ENCODE measurements at places on chromosomes 6 and 20.

- no peak for DNase-seq
These were observed 3.1 kb downstream of the RAMACL start for GRCh38 chr6:166583230-166583965.

DNA sequence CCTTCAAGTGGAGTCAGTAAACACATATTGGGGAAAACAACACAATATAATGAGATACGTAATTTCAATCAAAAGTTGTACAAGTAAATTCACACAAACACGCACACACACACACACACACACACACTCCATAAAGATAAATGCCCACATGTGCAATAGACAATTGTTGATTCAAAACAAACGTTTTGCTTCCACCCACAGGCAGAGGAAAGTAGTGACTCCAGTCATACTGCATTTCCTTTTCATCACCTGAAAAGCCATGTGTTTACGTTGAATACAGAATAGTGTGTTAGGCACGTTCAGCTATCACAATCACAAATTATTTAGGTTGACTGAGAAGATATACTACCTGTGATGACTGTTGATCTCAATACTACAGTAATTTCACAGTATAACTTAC is 443.8 kb upstream of the MANEA start:
- peak; percentile 26 for DNase-seq

GRCh38 chr6:32895006-32895345 is 41.0 kb downstream of the PSMB9 start:
- DNase-seq, result no peak

GRCh38 chr20:50528804-50529351 is 18.7 kb downstream of the PTPN1 start:
- DNase-seq, result no peak

- no peak for DNase-seq
These were observed 695.0 kb upstream of the MAP3K7 start for GRCh38 chr6:91281901-91282300.

Data from H4 (cell line).